ENCODE measurements at places on chromosomes 16 and 17.

DNA sequence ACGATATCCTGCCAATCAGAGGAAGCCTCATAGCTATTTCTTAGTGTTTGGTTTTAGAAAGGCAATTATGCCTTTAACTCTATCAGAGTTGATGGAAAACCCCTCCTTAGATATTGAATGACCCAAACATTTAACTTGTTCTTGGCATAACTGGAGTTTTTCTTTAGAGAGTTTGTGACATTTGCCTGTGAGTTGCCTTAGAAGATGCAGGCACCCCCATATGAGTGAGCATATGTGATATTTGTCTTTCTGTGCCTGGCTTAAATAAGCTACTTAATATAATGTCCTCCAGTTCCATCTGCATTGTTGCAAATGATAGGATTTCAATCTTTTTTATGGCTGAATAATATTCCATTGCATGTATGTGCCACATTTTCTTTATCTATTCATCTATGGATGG lies 19.6 kb upstream of the B4GALNT2 start:
- DNase-seq: no peak

- no peak for DNase-seq
These were observed at the start of gene CD79B for GRCh38 chr17:63931981-63932561. CD79B (minus strand) TSS chr17:63932331; CDS start chr17:63932261, 70 bp downstream.

DNA sequence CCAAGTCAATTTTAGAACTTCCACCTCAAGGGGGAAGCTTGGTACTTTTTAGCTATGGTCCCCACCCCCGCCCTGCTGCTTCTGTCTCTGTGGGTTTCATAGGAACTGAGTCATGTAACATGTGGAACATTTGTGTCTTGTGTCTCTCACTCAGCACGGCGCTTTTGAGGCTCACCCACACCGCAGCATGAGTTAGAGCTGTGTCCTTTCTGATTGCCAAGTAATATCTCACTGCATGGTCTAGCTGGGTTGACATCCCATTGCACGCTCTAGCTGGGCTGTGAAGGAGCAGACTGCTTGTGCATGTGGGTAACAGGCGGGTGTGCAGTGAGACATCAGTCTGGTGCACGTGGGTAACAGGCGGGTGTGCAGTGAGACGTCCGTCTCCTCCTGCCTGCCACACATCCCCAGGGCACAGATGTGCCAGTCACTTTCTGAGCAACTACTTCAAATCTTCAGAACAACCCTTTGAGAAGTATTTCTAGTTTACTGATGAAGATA lies 26.4 kb upstream of the SLC7A5 start:
- peak; percentile 92 for DNase-seq

DNA sequence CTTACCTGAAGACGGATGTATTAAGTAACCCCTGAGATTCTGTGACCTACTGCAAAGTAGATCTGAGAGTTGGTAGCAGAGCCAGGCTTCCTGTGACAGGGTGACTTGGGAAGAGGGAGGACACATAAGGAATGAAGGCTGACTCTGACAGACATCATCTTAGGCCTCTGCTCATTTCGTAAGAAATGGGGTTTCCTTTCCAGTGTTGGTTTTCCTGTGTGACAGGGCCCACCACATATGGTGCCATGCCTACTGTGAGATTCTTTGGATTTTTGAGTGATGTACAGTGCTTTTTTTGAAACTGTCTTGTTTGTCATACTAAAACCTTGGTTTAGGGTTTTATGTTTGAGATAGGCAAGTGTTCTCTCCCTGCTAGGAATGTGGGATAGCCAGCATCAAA lies 12.7 kb downstream of the LIG3 start:
- no peak for DNase-seq

DNA sequence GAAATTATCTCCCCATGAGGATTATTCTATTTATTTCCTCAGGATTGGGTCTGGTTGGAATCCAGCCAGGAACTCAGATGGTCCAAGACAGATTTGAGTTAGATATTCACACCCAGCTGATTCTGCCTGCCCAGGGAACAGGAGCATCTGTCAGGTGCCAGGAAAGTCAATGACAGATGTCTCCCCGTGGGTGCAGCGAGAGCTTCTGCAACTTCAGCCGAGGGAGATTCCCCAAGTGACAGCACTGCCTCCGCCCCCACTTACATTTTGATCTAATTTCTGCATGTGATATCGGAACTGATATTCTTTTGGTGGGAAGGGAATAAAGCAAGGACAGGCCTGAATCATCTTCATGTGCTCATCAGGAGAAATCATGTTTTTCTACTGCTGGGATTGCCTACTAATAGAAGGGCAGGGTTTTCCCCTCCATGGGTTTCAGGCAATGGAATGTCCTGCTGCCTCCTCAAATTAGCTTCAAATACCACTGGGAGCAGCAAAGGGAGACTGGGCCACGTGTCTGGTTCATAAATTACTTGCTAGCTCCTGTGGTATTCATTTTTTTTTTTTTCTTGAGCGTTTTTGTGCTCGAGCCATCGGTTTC lies 15.7 kb upstream of the DHX8 start:
- peak; percentile 91 for DNase-seq

DNA sequence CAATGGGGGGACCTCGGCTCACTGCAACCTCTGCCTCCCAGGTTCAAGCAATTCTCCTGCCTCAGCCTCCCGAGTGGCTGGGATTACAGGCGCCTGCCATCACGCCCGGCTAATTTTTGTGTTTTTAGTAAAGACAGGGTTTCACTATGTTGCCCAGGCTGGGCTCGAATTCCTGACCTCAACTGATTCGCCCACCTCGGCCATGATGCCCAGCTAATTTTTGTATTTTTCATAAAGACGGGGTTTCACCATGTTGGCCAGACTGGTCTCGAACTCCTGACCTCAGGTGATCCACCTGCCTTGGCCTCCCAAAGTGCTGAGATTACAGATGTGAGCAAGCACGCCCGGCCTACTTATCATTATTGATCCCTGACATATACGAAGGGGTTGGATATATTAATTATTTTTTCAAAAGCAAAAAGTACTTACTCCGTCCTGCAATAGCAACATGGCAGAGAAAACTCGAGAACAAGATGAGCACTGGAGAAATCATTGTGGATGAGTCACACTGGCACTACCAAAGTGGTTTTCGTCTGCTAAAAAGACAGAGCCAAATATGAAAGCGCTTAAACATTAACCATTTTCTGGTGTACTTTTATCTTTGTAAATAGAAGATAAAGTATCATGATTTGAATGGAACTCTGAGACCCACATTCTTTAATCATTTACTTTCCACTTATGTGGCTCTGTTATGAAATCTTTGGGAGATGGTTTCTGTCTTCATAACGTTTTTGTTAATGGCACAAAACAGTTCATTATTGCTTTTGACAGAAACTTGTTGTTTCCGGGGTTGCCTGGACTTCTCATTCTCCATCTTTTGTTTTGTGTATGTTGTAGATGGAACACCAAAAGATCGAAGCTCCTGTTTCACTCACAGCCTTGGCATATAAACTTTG lies at the start of gene APOH:
Gene APOH, minus strand, starts transcription at position 529 of the 896 bp plus-strand sequence. Its CDS starts 36 bp downstream, at position 493.
- DNase-seq: no peak

- DNase-seq: peak; percentile 47
These were observed 112.0 kb downstream of the CLEC16A start for GRCh38 chr16:11056090-11056992.

GRCh38 chr16:3454093-3454492 lies 10.6 kb downstream of the NAA60 start:
- no peak for DNase-seq
